ENCODE measurements at places on chromosomes 13 and 19. TPM values are rescaled to one million over a fixed set of nuclear protein-coding genes. Genes with fewer than 3 reads are reported as not detected.

The ATP1A3 gene
- polyA plus RNA-seq: not detected

The NDFIP2 gene
- 12.4 TPM for polyA plus RNA-seq

The GAPDHS gene
- not detected for polyA plus RNA-seq

The ZNF723 gene
- polyA plus RNA-seq: not detected

The ZNF208 gene
- not detected for polyA plus RNA-seq

The SELENOV gene
- not detected for polyA plus RNA-seq

DNA sequence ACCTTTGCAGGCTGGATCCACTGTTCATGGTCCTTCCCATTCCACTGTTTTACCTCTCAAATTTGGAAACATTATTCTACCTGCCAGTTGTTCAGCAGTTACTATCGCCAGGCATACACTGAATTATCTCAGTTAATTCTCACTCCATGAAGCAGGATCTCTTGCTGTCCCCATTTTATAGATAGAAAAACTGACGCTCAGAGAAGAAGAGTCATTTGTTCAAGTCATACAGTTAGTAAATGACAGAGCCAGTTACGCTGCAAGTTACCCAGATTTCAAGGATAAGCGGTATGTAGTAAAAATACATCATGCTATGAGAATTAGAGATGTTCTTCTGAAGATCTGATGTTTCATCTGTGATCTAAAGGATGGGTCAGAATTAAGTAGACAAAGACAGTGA lies 40.2 kb upstream of the IGSF23 start:
- DNase-seq: no peak

DNA sequence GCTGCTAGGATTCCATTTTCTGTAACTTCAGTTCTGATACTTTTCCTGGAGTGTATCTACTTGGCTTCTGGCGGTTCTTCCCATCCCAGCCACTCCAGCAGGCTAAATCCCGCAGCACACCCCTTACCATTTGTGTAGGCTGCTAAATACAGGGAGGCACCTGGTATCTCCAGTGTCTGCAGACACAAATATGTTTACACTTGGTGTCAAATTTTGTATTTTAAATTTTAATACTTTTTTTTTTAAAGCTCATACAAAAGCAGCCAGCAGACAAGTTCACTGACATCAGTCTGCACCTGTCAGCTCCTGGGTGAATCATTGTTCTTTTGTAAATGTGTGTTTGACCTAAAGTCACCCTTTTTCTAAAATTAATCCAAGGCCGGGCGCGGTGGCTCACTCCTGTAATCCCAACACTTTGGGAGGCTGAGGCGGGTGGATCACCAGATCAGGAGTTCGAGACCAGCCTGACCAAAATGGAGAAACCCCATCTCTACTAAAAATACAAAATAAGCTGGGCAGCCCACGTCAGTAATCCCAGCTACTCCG lies 3.4 kb upstream of the ZSCAN4 start:
- no peak for DNase-seq

- peak; percentile 46 for DNase-seq
Measured at GRCh38 chr19:291006-291521, at the start of gene PLPP2. PLPP2 (minus strand) TSS chr19:291403; CDS start chr19:291336, 67 bp downstream.

GRCh38 chr13:42946927-42947326 lies 45.1 kb downstream of the EPSTI1 start:
- no peak for DNase-seq

- DNase-seq: no peak
Measured at GRCh38 chr13:27120011-27120410, 51.6 kb downstream of the USP12 start.

DNA sequence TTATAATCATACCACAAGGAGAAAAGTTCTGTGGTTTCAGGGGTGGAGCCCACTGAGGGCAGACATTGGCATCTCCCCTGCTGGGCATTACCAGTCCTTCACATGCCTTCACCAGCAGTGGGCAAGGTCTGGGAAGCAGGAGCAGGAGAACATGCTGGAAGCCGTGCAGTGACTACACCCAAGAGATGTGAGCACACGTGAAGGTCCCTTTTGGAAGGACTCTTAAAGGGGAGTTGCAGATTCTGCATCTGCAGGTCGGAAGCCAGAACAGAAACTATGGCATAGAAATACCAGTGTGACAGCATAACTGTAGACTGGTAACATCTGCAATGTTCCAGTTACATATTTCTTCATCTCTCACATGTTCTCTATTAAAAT lies 26.9 kb upstream of the KL start:
- DNase-seq: no peak

GRCh38 chr19:12111943-12112637 lies 28.1 kb downstream of the ZNF20 start:
- DNase-seq: no peak

DNA sequence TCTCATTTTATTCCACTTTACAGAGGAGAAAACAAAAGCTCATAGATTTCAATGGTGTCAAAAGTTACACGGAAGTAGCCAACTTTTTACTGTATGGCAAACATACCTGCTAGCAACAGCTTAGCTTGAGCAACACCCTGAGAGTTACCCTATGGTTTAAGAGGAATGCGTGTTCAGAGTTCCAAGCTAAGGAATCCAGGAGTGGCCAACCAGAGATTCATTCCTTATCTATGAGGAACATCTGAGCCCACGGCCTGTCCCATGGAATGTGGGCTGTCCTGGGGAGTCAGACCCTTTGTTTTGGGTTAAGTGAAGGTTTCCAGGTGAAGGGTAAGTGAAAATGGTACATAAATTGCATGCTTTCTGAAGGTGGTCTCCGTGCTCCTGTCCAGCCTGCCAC lies 67.5 kb downstream of the STARD13 start:
- DNase-seq: peak; percentile 75

GRCh38 chr13:95381212-95381527 lies 79.9 kb upstream of the ABCC4 start:
- no peak for DNase-seq

DNA sequence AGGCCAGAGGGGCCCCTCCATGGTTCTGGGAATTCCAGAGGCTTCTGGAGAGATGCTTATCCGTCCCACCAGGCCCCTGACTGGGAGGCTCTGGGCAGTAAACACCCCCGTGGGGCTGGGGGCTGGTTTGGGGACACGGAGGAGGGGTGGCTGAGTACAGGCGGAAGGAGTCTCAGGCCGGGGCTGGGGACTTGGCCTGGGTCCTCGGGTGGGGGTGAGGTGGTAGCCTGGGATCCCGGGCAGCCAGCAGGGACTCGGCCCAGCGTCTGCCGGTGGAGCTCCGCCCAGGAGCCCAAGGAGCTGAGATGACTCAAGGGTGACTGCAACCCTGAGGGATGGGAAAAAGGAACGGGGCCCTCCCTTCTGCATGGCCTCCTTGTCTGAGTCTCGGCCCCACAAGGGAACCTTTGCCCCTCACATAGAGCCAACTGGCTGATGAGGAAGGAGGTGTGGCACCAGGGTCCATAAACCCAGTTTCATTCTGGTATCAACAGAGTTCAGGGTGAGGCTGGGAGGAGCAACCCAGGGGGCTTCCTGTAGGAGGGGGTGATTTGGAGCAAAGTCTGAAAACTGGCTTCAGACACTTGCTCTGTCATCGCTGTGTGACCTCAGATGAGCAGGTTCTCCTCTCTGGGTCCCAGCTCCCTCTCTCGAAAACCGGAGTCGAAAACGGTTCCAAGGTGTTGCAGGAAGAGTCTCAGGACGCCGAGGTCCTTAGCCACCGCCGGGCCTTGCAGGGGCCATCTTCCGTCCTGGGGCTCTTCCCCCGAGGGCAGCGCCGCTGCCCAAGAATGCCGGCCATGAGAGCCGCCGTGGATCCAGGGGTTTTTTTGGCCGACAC lies 809 bp downstream of the MISP start:
- DNase-seq: peak; percentile 86

GRCh38 chr19:18202778-18203407 lies 949 bp downstream of the RAB3A start:
- peak; percentile 68 for DNase-seq

GRCh38 chr19:1492474-1493006 lies 1.6 kb downstream of the REEP6 start:
- no peak for DNase-seq

- DNase-seq: no peak
Measured at GRCh38 chr13:110046811-110047210, 260.1 kb downstream of the COL4A1 start.

DNA sequence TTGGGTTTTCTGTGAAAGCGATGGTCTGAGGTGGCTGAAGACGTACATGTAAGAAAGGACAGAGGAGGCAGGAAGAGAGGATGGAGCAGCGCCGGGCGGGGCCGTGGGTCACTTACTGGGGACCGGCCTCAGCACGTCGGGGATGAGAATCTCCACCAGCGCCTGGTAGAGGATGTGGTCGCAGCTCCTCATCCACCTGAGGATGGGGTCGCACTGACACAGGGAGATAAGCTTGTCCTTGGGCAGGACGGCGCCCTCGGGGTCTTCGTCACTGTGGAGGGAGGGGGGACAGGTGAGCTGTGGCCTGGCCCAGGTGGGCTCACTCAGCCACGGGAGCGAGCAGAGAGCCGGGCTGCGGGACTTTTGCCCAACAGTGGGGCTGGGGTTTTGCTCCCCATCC lies 29.0 kb upstream of the RANBP3 start:
- DNase-seq: no peak

- no peak for DNase-seq
Measured at GRCh38 chr13:113061796-113062425, 43.7 kb upstream of the F7 start.

DNA sequence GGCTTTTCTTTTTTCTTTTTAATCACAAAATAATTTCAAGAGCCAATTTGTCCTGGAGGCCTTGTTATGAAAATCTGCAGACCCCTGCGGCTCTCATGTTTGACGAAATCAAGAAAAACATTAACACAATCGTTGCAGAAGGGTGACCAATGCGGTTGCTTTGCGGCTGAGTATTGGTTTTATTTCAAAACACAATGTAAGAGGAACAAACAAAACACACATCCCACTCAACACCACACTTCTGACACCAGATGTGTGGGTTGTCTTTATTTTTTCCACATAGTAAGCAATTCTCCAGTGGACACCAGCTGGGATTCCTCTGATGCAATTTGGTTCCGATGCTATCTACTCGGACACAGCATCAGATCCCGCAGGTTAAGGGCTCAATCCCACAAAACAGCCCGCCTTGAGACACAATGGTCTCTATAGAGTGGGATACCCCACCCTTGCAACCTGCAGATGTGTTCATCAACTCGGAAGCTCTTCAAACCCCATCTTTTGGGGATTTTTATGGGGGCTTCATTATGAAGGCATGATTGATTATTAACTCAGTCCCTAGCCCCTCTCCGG lies 21.9 kb upstream of the CCDC124 start:
- DNase-seq: no peak

DNA sequence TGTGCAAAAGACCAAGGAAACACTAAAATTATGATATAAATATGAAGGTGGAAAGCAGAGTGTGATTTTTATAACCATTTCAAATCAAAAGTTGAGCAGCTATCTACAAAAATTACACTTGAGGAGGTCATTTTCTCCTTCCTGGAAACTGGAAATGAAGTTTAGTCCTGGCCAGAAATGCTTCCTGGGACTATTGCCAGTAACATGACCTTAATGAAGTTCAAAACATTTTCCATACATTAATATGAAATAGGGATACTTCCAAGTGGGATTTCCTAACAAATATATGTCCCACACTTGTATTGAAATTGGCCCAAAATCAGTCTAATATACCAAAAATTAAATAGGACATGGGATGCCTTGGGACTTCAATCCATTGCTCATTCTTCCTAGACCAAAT lies 1556.8 kb upstream of the MIR17HG start:
- DNase-seq: peak; percentile 43

- DNase-seq: no peak
Measured at GRCh38 chr13:110109910-110110309, 197.0 kb downstream of the COL4A1 start.

DNA sequence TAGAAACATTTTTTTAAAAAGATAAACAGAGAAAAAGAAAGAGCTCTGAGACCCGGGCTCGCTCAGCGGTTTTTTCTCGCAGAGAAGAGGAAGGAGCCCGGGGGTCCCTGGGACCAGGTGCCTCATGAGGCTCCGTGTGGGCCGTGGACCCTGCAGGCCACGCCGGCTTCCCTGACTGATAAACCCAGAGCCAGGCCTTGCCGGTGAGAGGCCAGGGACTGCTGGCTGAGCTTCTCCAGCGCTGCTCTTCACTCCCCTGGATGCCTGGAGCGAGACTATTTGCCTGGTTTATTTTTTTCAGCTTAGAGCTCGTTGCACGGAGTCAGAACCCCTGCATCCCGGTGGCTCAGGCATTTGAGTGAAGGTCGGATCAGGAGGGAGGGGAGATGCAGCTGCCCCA lies 53.4 kb upstream of the F7 start:
- no peak for DNase-seq

GRCh38 chr13:93964146-93964512 lies 515.4 kb downstream of the DCT start:
- DNase-seq: no peak

GRCh38 chr19:46206176-46206575 lies 23.4 kb upstream of the IGFL1 start:
- no peak for DNase-seq

Measured in stomach (tissue), 19 donors.